ENCODE measurements at places on chromosomes 3 and 15.

DNA sequence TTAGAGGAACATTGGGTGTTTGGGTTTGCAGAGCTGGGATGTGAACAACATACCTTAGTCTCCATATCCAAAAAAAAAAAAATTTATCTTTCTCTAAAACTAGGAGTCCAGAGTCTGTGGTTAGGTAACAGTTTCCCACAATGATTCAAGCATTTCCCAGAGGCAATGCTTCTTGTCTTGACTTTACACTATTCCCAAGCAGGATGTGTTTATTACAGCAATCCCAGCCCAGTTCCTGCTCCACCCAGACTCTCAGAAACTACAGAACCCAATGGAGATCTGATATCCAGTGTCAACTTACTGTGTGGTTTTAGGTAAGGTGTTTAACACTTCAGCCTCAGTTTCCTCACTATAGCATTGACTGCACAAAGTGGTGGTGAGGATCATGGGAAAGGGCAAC lies 2.3 kb upstream of the C3orf62 start:
- DNase-seq: no peak

GRCh38 chr3:115814778-115815380 lies 191.6 kb downstream of the GAP43 start:
- peak; percentile 86 for DNase-seq

DNA sequence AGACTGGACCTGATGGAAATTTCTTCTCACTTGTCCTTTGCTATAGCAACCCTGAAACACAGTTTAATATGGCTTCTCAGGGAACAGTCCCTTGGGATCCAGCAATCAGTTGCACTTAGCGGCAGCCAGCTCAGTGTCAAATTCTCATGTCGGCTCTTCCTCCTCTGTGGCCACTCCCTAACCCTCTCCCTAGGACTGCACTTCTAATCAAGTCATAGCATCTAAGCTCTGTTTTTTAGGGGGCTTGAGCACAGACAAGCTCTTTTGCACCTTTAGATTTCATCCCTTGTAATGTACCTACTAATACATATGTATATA lies 250.5 kb upstream of the TLE3 start:
- DNase-seq: no peak

DNA sequence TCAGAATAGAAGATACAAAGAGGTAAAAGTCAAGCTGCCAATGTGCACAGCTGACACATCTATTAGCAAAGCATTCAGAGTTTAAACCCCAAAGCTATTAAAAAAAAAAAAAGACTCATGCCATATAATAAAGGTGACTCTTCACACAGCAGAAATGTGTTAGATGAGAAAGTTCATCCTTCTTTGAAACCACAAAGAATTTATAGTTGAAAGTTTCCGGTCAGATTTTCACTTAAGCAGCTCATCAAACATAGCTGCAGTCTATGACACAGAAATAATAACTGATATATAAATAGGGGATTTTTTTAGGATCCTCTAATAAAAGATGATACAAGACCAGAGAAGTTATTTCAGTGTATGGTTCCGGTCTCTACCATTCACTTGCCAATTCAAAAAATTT lies 76.6 kb downstream of the WWTR1 start:
- DNase-seq: no peak

GRCh38 chr3:51830836-51831385 lies 30.5 kb upstream of the IQCF2 start:
- no peak for DNase-seq

- DNase-seq: no peak
Measured at GRCh38 chr15:47806008-47806407, 88.7 kb downstream of the SEMA6D start.

- DNase-seq: no peak
Measured at GRCh38 chr3:69200384-69201068, 78.1 kb upstream of the LMOD3 start.

GRCh38 chr3:53753518-53754183 lies 92.6 kb downstream of the CHDH start:
- no peak for DNase-seq

- DNase-seq: no peak
Measured at GRCh38 chr3:24457719-24458118, 36.9 kb downstream of the THRB start.

- no peak for DNase-seq
Measured at GRCh38 chr15:85598718-85599398, 195.9 kb downstream of the KLHL25 start.

DNA sequence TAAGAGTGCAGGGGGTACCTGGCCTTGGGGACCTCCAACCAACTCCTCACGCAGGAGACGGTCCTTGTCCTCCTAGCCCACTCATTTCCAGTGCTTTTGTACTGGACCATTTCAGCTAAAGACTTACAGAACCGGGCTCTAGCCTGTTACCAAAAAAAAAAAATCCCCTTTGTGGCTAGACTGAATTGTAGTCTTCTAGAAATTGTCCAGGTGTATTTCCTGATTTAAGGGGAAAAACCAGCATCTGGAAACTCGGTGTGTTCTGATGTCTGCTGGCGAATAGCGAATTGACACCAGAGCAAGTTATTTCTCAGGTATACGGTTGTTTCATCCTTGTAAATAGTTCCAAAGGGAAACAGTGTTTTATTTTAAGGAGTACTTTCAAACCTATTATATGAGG lies 21.1 kb upstream of the MINDY4B start:
- no peak for DNase-seq

GRCh38 chr15:83299462-83299861 lies 15.0 kb upstream of the BNC1 start:
- DNase-seq: no peak

DNA sequence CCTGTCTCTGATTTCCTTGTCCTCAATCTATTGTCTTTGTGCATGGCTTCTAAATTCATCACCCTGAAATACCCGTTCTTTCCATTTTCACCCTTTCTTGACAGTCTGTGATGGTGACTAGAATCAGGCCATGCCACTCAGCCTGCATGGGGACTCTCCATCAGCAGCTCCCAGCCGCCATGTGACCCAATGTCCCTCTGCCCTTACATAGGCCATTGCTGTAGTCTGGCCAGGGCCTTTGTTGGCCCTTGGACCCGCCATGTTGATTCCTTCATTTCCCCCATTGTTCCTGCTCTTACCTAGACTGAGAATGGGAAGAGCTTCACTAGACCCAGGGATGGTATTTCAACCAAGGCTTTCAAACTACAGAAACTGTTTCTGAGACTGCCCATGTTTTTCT lies 45.8 kb downstream of the SPSB4 start:
- DNase-seq: no peak

DNA sequence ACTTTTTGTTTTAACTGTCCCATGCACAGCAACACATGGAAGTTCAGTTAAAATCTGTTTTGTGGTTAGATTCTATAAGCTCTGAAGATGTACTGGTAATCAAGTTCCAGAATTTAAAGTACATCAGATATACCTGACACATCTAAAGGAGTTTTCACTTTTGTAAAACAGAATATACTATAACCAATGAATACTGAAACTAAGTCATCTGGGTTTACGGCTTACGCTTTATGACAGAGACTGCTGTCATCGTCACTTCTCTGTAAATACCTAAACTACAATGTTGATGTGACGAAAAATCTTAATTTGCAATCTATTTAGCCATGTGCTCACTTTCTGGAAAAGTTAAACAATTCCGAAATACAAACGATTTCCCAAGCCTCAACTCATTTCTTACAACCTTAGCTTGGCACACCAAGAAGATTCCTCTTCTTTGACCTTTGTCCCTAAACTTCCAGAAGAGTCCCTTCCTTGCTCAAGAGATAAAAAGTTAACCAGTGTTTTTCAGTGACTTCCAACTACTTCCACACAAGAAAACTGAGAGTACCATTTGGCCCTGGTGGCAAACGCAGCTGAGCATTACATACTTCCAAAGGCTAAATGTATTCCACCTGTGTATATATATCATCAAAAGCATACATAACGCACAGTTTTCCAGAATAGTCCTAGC lies 56.8 kb upstream of the NEK10 start:
- no peak for DNase-seq

DNA sequence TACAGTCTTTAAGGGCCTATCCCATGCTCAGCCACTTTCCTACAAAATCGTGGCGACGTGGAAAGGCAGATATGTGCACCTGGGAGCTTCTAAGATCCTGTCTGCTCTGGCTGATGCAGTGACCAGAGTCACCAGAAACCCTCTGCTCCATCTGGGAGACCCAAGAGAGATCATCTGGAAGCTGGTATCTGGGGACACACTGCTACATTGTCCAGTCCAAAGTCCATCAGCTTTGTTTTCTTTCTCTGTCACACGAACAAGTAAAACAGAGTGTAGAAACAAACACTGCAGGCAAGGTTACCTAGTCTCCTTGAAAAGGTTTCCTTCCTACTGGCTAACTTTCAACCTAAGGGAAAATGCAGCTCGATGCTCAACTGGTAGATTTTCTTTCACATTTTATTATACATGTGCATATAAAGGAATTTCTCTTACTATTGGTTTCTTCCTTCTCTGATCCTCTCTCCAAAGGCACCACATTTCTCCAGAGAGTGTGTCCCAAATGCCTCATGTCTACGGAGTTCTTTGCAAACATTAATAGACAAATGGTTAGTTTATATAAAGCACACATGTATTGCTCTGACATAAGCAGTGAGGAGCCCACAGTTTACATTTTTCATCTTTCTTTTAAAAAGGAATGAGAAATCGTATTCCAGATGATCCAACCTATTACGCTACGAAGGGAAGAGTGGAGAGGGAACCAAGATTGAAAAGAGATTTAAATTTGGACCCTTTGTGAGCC lies 8.3 kb upstream of the GREM1 start:
- DNase-seq: no peak

DNA sequence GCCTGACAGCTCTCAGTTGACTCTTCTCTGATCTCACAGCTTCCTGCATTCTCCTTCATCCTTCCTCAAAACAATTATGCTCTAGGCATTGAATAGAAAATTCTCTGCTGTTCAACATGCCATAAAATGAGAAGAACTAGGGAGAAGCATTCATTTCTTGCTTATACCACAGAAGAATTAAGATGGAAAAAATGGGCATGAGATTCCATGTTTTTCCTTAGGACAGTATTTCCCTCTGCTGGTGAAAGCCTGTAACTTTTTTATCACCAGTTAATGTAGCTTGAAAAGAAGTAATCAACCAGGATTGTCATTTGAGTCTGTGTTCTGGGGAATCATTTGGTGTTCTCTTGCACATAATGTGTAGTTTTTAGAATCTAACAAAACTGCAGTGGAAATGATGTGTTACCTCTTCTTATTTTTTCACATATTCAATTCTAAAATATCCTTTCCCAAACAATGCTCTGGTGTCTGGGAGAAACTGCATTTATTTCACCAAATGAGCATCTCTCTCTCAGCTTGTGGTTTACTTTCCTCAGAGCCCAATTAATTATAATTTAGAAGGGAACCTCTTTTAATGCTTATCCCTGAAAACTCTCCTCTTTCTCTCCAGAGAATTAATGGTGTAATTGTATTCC lies 92.8 kb upstream of the DCBLD2 start:
- no peak for DNase-seq

DNA sequence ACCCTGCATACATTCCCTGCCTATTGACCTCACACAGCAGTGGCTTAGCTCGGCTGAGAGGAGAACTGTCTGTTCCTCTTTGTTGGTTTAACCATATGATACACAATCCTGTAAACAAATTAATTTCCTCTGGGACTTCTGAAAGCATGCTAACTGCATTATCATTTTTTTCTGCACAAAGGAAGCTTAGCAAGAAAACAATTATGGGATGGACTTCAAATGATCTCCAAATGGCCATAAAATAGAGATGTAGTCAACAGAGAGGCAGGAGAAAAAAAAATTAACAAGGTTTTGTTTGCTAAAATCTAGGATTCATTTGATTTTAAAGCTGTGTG lies 14.4 kb upstream of the TMC3 start:
- no peak for DNase-seq

GRCh38 chr15:98163319-98164045 lies 203.0 kb downstream of the ARRDC4 start:
- DNase-seq: no peak

- no peak for DNase-seq
Measured at GRCh38 chr3:184172681-184173373, 1.8 kb upstream of the AP2M1 start.

DNA sequence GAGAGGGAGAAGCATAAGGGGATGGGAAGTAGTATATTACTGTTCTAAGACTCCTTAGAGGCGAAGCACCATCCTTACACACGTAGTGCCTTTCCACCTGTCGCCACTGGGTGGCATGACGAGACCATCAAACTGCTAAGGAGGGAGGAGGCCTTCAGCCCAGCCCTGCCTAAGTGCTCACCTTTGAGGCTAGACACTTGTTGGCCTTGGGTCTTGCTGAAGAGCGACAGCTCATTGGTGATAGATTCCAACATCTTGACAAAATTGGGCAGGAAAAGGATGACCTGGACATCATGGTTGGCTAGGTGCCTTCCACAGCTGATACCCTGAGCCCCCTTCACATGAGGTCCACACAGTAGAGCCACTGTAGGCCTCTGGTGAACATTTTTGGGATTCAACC lies 19.6 kb downstream of the CLK3 start:
- peak; percentile 48 for DNase-seq

GRCh38 chr3:133443649-133444422 lies 44.0 kb downstream of the BFSP2 start:
- DNase-seq: no peak

All from NCI-H446 (cell line).